ENCODE measurements at places on chromosomes 2 and 18.
A peak's percentile ranks its signal among the peaks of the same experiment; 100 is the strongest.

DNA sequence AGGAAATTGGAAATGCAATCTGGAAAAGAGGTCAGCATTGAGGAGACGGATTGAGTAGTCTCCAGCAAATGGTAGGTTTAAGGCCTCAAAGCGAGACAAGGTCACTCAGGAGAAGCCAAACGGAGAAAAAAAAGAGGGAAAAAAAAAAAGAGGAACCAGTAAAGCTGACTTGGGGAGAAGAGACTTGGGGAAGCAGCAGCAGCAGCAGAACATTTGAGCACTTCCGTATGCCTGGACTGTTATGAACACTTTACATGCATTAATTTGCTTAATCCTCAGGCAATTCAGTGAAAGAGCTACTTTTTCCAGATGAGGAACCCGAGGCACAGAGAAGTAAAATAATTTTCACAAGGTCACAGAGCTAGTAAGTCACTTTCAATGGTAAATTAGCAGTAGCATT is 81.3 kb downstream of the OSBPL6 start:
- DNase-seq, result no peak

DNA sequence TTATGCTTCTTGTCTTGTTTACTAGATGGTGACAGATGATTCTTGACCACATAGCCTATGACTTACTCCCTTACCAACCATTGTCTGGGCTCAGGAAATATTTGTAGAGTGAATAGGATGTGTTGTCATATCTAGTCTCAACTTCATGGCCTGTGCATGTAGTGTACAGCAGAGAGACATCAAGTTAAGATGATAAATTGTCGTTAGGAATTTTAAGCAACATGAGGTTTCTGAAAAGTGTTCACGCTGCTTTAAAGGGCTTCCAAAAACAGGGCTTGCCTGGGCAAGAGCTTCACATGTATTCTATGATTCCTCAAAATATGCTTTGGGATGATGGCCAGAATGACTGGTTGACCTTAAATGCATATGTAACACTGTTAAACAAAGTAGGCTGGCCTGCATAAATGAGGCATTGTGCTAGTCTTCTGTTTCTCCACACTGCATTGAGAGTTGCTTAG is 424.0 kb downstream of the RND3 start:
- no peak for DNase-seq

GRCh38 chr2:121076885-121077549 is 208.0 kb downstream of the TFCP2L1 start:
- peak; percentile 54 for DNase-seq

DNA sequence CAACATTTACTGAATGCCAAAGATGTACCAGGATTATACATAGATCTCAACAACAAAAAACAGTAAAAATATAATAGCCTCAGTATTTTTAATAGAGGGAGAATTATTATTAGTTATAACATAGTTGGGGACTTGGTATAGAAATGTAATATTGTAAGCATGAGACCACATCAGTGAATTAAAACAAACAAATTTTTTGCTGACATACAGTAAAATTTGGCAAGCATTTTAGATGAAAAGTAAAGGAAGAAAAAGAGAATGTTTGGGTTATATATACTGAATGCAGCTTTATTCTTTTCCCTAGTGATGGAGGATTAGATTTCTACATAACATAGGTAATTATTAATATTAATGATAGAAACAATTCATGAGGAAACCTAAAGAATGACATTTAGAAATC is 10.9 kb downstream of the CPS1 start:
- DNase-seq, result no peak

DNA sequence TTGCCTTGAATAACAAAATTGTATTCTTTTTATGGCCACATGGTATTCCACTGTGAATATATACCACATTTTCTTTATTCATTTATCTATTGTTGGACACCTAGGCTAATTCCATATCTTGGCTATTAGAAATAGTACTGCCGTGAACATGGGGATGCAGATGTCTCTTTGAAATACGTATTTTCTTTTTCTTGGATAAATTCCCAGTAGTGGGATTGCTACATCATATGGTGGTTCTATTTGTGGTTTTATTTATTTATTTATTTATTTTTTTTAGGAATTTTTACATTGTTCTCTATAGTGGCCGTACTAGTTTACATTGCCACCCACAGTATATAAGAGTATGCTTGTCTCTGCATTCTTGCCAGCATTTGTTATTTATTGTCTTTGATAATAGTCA is 679.8 kb upstream of the NRXN1 start:
- no peak for DNase-seq

GRCh38 chr2:218853766-218854165 is 5.8 kb upstream of the WNT6 start:
- no peak for DNase-seq
